ENCODE measurements at places on chromosomes 2 and 18.

DNA sequence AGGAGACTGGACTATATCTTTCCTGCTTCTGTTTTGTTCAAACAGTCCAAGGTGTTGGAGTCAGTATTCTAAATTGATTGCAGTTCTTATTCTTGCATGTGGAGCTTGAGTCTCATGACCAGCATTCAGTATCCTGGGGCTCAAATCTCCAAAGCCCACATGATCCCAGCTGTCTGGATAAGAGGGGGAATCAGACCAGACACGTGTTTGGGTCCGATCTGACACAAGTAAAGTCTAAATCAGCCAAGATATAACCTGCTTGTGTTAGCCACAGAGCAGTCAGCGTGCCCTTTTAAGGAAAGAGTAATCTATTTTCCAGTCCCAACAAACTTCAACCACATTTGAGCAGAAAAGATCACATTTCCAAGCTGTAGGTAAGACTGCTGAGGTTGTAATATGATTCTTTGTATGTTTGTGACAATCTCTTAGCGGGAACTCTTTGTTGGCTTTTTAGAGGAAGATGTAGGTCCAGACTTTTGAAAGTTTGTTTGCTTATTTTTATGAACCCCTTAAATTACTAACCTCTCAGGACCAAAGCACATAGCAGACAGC, 334.6 kb downstream of the SLC4A3 start:
- no peak for DNase-seq

- no peak for DNase-seq
Measured at GRCh38 chr2:17318013-17318412, 200.2 kb downstream of the RAD51AP2 start.

GRCh38 chr2:17981936-17982335, 103.5 kb downstream of the KCNS3 start:
- no peak for DNase-seq

DNA sequence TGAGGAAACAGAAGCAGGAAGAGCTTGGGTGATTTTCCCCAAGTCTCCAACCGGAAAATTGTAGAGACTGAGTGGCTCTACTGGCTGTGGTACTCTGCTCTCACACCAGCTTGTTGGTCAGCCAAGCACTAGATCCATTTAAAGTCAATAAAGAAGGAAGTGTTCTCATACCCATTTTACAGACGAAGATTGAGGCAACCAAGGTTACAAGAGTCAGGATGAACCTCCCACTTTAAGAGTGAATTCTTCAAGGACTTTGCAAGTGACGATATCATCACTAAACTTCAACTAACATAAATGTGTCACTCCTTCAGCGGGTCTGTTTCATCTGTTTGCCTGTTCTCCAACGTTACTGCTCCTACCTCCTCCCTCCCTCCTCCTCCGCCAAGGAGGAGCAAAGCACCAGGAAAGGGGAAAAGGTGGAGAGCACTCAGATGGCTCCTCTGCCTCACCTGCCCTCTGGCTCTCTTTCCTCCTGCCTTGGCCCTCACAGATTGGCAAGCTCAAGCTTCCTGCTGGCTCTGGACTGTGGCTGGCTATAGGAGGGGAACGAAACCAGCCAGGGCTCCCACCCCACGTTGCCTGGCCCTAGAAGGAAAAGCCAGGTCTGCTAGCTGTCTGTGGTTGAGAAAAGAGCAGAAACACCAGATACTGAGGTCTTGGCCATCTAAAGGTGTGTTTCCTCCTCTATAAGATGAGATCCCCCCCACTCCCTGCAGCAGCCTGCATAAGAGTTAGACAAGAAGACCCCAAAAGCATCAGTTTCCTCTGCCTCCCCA, 3.6 kb upstream of the RAB11FIP5 start:
- no peak for DNase-seq

DNA sequence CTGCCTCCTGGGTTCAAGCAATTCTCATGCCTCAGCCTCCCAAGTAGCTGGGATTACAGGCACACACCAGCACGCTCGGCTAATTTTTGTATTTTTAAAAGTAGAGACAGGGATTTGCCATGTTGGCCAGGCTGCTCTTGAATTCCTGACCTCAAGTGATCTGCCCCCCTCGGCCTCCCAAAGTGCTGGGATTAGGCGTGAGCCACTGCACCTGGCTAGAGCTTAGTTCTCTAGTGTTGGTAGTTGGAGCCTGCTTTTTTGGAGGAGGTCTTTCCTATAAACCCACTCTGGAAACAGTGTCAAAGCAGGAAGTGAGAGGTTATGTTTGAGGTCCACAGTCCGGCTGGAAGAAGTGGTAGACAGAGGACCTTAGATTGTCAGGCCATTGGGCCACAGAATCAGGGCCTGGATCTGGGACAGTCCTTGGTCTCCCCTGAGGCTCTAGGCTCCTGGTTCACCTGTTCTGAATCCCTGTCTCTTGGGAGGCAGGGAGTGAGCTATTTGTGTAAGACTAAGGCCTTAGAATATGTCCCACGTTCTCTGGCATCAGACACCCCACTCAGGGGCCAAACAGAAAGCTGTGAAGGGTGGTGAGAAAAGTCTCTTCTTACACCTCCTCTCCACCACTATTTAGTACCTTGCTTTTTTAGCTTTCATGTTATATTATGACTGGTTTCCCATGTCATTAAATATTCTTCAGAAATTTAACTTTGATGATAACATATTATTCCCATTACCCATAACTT, 34.5 kb downstream of the PCBP1 start:
- no peak for DNase-seq
